A549 (cell line): ENCODE measurements at places on chromosomes 11 and 22.

DNA sequence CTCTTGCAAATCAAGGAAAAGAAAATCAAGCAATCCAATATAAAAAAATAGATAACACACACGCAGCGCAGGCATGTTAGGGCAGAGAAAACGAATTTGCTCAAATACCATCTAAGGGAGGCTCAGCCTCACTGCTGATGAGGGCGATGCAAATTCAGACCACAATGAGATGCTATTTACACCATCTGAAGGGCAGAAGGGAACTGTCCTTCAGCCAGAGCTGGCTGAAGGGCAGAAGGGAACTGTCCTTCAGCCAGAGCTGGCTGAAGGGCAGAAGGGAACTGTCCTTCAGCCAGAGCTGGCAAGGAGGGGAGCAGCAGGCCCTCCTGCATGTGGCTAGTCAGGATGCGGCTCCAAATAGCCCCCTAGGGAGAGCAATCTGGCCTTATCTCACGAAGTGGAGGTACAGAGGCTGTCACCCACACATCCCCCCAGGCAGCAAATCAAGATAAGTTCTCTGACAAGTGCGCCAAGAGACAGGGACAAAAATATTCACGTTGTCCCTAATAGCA is 7.6 kb upstream of the SLC39A13 start:
- DNase-seq: no peak

GRCh38 chr11:69617220-69617619 is 23.7 kb upstream of the CCND1 start:
- no peak for DNase-seq

DNA sequence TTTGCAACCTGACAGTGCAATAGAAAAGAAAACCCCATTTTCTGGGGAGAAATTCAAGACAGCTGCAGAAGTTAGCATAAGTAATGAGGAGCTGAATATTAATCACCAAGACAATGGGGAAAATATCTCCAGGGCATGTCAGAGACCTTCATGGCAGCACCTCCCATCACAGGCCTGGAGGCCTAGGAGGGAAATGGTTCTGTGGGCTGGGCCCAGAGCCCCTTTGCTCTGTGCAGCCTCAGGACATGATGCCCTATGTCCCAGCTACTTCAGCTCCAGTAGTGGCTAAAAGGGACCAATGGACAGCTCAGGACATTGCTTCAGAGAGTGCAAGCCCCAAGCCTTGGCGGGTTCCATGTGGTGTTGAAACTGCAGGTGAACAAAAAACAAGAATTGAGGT is 14.6 kb upstream of the DKK3 start:
- no peak for DNase-seq

DNA sequence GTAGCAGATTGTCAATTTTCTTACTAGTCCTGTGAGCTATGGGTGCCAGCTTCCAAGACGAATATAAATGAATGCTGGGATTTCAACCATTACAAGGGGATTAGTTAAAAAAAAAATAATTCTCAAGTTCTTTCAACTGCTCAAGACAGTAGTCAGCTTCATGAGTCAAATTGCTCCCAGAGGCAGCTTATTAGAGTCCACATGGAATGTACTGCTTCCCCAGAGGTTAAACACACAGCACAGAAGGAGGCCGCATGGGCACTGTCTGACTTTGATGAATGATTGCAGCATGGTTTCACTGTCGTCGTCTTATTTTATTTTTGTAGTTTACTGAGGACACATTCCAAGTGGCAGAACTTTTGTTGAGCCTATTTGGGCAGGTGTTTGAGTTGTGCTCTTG is 563.2 kb downstream of the TMEM135 start:
- DNase-seq: no peak

DNA sequence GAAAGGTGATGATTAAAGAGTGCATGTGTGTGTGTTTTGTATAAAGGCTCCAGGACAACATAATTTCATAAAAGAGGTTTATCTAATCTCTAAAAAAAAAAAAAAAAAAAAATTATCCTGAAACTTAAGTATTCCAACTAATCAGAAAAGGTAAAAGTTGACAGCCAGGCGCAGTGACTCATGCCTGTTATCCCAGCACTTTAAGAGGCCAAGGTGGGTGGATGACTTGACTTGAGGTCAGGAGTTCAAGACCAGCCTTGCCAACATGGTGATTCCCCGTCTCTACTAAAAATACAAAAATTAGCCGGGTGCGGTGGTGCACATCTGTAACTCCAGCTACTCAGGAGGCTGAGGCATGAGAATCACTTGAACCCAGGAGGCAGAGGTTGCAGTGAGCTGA is 632.7 kb upstream of the CHORDC1 start:
- DNase-seq: no peak

GRCh38 chr11:125397421-125397820 is 98.6 kb downstream of the FEZ1 start:
- no peak for DNase-seq
